Colonic mucosa (tissue), 4 donors: ENCODE measurements at places on chromosomes 12 and 14. TPM values are rescaled to one million over a fixed set of nuclear protein-coding genes. Genes with fewer than 3 reads are reported as not detected.

Gene SOX5
- 1.6 TPM for total RNA-seq

GRCh38 chr12:46179693-46180452 is 89.0 kb downstream of the SLC38A1 start:
- H3K36me3 ChIP-seq: no peaks in the 10 kb centered on the region
- no peaks in the 10 kb centered on the region for H3K4me1 ChIP-seq
- peak overlapping the region; percentile 69 for H3K27ac ChIP-seq
- no peaks in the 10 kb centered on the region for H3K27me3 ChIP-seq
- DNase-seq: peak; percentile 66

Gene KRT3
- total RNA-seq: not detected

Gene SRP54
- total RNA-seq: 43.5 TPM

GRCh38 chr14:101716956-101717662 is 44.4 kb upstream of the PPP2R5C start:
- H3K27ac ChIP-seq: no peak overlapping the region
- H3K36me3 ChIP-seq: no peaks in the 10 kb centered on the region
- no peak overlapping the region for H3K4me3 ChIP-seq
- H3K4me1 ChIP-seq: no peaks in the 10 kb centered on the region
- peak; percentile 13 for DNase-seq

Gene PPTC7
- total RNA-seq: 34.9 TPM

Gene RNF212B
- total RNA-seq: not detected

Gene NANOG
- not detected for total RNA-seq

Gene KLRC2
- 0.50 TPM for total RNA-seq

DNA sequence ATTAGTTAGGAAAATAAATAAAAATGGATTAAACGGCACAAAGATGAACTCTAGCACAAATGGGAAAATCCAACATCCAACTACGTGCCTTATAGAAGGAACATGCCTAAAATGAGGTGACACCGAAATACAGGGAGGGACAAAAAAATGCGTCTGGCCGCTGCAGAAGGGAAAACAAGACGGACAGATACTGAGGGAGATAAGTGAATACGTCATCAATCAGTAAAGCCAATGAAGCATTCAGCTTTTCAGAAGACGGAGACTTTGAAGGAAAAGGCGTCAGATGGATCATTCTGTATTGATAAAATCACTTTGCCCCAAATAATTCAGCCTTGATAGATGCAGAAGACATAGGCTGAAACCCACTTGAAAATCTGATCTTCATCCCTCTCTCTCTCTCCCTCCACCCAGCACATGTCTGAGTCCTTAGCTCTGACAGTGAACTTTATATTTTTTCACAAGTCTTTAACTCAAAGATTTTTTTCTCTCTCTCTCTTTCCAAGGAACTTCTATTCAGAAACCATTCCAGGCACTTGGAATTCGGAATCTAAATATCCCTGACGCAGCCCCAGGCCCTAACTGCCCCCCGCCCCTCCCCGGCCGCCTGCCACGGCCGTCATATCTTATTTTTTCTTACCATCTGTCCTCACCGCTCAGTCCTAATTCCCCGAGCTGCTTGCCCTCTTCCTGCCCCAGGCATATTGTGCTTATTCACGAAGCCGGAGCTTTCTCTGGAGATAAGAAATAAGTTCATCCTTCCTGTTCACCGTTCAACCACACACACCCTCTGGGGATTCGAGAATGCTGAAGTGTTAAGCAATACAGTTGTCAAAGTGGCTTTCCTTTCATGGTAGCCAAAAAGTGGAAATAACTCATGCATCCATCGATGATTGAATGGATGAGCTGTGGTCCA is 35.5 kb upstream of the RFLNA start:
- DNase-seq: no peak
- H3K4me3 ChIP-seq: no peak overlapping the region
- H3K4me1 ChIP-seq: no peaks in the 10 kb centered on the region
- no peaks in the 10 kb centered on the region for H3K36me3 ChIP-seq
- H3K27ac ChIP-seq: no peak overlapping the region
- no peaks in the 10 kb centered on the region for H3K27me3 ChIP-seq

GRCh38 chr14:102164965-102165364 is 25.3 kb downstream of the WDR20 start:
- H3K27ac ChIP-seq: no peak overlapping the region
- H3K27me3 ChIP-seq: no peaks in the 10 kb centered on the region
- H3K4me3 ChIP-seq: no peak overlapping the region
- DNase-seq: no peak
- no peaks in the 10 kb centered on the region for H3K4me1 ChIP-seq
- H3K36me3 ChIP-seq: no peaks in the 10 kb centered on the region

Gene IL31
- total RNA-seq: not detected

DNA sequence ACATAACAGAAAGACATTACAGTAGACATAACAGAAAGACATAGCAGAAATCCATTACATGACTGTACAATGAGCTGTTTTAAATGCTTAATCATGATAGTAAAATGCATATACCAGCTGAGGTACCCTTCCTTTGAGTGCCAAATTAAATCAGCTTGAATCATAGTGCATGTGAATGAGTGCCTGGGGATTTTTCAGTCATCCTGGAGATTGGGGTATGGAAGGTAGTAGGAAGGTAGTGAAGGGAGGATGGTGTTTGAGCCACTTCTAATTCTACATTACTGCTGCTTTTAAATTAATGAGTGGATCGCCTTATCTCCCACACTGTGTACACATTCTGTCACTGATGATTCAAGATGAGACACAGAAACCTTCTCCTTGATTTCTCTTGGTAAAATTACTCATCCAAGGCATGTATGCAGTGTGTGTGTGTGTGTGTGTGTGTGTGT is 534.2 kb downstream of the LRFN5 start:
- H3K36me3 ChIP-seq: no peaks in the 10 kb centered on the region
- H3K4me1 ChIP-seq: no peaks in the 10 kb centered on the region
- no peaks in the 10 kb centered on the region for H3K27me3 ChIP-seq

Gene MGP
- total RNA-seq: 37.6 TPM

- H3K4me3 ChIP-seq: no peak overlapping the region
- H3K36me3 ChIP-seq: no peaks in the 10 kb centered on the region
- DNase-seq: peak; percentile 40
- no peaks in the 10 kb centered on the region for H3K27me3 ChIP-seq
These were observed 79.8 kb downstream of the SRRM4 start for GRCh38 chr12:119060847-119061796.

- no peaks in the 10 kb centered on the region for H3K36me3 ChIP-seq
- no peaks in the 10 kb centered on the region for H3K4me1 ChIP-seq
- no peaks in the 10 kb centered on the region for H3K27me3 ChIP-seq
- no peak for DNase-seq
- H3K4me3 ChIP-seq: no peak overlapping the region
These were observed 75.8 kb downstream of the CAPZA3 start for GRCh38 chr12:18813753-18814152.

DNA sequence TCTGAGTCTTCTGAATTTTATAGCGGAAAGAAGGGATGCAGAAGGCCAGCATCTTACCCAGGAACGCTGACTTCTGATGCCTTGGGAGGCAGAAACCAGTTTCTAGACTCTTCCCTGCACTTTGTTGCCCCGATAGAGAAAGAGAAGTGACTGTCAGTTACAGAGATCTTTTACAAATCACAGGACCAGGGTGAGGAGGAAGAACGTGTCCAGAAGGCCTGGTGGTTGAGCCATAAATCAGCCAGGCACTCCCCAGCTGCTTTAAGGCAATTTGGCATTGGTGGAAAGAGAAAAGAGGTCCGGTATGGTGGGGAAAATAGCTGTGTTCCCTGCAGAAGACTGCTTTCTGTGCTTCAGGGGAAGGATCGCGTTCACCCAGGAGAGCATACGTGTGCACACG is 88.7 kb upstream of the KCNA1 start:
- no peaks in the 10 kb centered on the region for H3K4me1 ChIP-seq
- H3K36me3 ChIP-seq: no peaks in the 10 kb centered on the region
- H3K4me3 ChIP-seq: no peak overlapping the region
- no peak overlapping the region for H3K27ac ChIP-seq
- no peak for DNase-seq
- no peaks in the 10 kb centered on the region for H3K27me3 ChIP-seq

GRCh38 chr12:129901254-129901653 is 2.6 kb downstream of the TMEM132D start:
- peaks cover 3% of the 10 kb centered on the region for H3K27me3 ChIP-seq
- no peaks in the 10 kb centered on the region for H3K4me1 ChIP-seq
- no peak overlapping the region for H3K27ac ChIP-seq
- H3K4me3 ChIP-seq: no peak overlapping the region
- no peaks in the 10 kb centered on the region for H3K36me3 ChIP-seq

DNA sequence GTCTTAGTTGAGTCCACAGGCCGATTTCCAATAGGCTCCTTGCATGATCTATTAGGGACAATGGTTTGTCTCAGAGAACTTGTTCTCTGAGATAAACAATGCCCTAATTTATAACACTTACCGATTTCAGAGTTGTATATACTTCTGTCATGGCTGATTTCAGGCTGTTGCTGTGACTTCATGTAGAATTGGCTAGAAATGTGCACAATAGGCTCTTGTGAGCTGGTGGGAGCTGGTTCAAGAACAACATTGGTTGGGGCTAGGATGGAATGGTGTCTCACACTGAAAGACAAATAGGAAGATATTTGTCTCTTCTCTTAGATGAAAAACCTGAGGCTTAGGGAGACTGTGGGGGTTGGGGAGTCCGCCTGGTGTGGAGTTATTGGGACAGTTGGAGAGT is 6.7 kb upstream of the KRT86 start:
- no peak overlapping the region for H3K27ac ChIP-seq
- no peaks in the 10 kb centered on the region for H3K27me3 ChIP-seq
- no peaks in the 10 kb centered on the region for H3K36me3 ChIP-seq
- H3K4me3 ChIP-seq: no peak overlapping the region

DNA sequence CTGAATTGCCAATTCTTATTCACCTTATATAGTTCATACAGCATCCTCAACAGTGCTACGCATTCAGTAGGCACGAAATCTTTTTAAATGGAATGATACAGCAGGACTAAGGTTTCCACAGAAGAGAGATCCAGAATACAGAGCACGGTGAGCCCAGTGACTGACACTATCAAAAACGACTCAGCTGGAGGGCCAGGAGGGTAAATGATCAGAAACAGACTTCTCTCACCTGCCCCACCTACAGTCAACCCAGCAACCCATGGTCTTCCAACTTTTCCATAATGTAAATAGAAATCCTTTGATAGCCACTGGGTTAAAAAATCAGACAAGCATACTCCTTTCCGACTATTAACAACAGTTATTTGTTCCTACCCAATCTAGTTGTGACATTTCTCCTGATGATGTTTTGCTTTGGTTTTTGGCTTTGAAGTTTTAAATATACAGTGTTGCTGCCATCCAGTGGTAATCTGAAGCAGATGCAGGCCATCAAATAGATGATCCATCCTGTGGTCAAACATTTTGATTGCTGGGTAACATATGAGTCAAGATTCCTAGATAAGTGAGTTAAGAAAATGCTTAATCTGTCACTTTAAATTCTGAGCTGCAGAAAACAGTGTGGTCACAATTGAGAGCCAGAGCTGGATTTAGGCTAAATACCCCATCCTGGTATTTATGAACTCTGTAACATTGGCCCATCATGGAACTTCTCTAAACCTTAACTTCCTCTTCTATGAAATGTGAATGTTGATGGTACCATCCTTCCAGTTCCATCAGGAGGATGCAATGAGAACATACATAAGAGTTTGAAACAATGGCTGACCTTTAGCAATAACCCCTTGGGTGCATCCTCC is 42.0 kb downstream of the GPHB5 start:
- H3K27ac ChIP-seq: no peak overlapping the region
- H3K36me3 ChIP-seq: no peaks in the 10 kb centered on the region
- H3K4me3 ChIP-seq: no peak overlapping the region
- no peak for DNase-seq

- H3K4me1 ChIP-seq: no peaks in the 10 kb centered on the region
- H3K36me3 ChIP-seq: no peaks in the 10 kb centered on the region
- no peaks in the 10 kb centered on the region for H3K27me3 ChIP-seq
- no peak overlapping the region for H3K27ac ChIP-seq
- DNase-seq: no peak
These were observed 3.7 kb downstream of the BIN2 start for GRCh38 chr12:51320311-51320694.

Gene PMEL
- total RNA-seq: 3.4 TPM

Gene GPR65
- total RNA-seq: 0.35 TPM

Gene RNASE7
- 0.16 TPM for total RNA-seq

DNA sequence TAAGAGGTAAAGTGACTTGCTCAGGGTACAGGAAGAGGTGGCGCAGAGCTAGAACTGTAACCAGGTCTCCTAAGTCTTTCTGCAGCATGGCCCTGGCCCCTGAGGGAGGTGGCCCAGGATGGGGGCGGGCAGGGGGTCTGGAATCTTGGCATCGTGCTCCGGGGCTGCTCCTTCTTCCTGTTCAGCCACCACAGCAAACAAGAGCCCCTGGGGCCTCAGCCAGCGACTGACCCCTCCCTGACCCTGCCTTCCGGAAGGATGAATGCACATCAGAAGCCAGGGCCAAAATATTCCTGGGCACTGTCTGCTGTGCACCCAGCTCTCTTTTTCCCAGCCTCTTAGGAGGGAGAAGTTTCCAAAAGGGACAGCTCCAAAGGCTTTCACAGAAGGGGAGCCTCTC is 242.8 kb downstream of the DPF3 start:
- no peak overlapping the region for H3K4me3 ChIP-seq
- H3K4me1 ChIP-seq: no peaks in the 10 kb centered on the region
- no peak overlapping the region for H3K27ac ChIP-seq
- no peaks in the 10 kb centered on the region for H3K27me3 ChIP-seq
- no peak for DNase-seq

Gene IQSEC3
- total RNA-seq: 0.16 TPM

GRCh38 chr12:122813310-122813713 is 21.9 kb upstream of the HIP1R start:
- no peaks in the 10 kb centered on the region for H3K36me3 ChIP-seq
- H3K27ac ChIP-seq: no peak overlapping the region
- no peak overlapping the region for H3K4me3 ChIP-seq
- no peaks in the 10 kb centered on the region for H3K4me1 ChIP-seq
- H3K27me3 ChIP-seq: no peaks in the 10 kb centered on the region
- no peak for DNase-seq

Gene PLCZ1
- not detected for total RNA-seq

Gene MMP17
- 1.3 TPM for total RNA-seq

Gene DIO3
- total RNA-seq: 0.35 TPM

GRCh38 chr12:98767248-98767647 is 122.2 kb downstream of the APAF1 start:
- no peaks in the 10 kb centered on the region for H3K36me3 ChIP-seq
- no peaks in the 10 kb centered on the region for H3K27me3 ChIP-seq
- no peaks in the 10 kb centered on the region for H3K4me1 ChIP-seq
- DNase-seq: no peak
- H3K27ac ChIP-seq: no peak overlapping the region

Gene TAS2R50
- total RNA-seq: 0.98 TPM

DNA sequence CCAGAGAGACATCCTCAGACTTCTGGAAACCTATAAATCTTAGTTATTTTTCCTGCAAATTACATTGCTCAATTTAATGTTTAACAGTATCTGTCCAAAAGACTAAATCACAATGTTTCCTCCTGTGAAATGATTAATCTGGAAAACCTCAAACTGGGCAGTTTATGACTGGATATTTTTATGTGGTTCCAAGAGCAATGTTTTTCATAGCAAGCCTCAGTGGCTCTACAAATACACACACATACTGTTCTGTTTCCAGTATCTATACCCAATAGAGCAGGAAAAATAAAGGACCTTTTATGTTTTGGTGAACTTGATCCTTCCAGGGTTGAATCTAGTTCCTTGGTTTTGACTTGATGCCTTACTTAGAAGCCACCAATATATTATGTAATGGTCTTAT is 9.2 kb downstream of the NID2 start:
- no peak for DNase-seq
- H3K27me3 ChIP-seq: no peaks in the 10 kb centered on the region
- H3K4me1 ChIP-seq: no peaks in the 10 kb centered on the region
- H3K36me3 ChIP-seq: no peaks in the 10 kb centered on the region
